ENCODE measurements at places on chromosomes 2 and 18.
A peak's percentile ranks its signal among the peaks of the same experiment; 100 is the strongest.

- DNase-seq = no peak
Observed at GRCh38 chr2:193793914-193794313, 1599.2 kb upstream of the TMEFF2 start.

DNA sequence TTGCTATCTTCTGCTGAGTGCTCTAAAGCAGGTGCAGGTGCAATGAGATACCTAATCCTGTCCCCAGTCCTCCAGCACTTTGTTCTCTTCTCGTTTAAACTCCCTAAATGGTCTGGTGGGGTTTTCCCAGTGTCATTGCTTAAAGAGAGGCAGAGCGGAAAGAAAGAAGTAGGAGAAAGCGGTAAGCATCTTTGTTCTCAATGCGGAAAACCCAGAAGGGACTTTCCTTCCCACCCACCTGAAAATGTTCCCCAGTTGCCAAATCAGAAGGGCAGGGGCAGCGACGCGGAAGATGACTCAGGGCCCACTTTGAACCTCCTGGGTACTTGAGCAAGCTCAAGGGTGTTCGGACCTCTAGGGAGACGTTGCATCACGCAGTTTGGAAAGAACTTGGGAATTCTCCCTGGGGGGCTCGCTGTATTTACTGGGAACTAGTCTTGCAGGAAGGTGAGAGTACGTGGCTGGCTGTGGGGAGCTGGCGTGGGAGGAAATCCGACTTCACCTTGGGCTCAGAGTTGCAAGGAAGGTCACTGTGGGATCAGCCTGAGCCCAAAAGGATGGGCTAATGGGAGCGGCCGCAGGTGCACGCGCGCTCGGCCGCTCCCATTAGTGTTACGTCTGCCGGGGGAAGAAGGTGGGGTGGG lies 589 bp upstream of the SGPP2 start:
- peak; percentile 23 for DNase-seq

GRCh38 chr18:21181766-21182165 lies 60.3 kb upstream of the GREB1L start:
- DNase-seq = no peak

DNA sequence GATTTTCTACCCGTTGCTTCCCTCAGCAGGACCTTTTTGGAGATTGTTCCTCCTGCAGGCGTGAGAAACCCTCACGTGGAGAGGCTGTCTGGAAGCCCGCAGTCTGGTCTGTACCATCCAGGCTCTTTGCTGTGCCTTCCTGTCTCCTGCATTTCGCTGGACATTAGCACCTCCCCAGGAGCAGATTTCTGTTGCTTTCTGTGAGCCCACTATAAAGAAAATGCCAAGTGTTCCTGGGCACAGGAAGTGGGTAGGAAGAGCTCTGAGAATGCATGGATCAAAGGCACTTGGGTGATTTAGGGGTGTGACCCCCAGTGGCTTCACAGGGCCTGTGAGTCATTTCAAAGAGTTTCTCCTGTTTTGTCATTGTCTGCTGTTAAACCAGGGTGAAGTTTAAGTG lies 27.3 kb downstream of the SPTBN1 start:
- no peak for DNase-seq

DNA sequence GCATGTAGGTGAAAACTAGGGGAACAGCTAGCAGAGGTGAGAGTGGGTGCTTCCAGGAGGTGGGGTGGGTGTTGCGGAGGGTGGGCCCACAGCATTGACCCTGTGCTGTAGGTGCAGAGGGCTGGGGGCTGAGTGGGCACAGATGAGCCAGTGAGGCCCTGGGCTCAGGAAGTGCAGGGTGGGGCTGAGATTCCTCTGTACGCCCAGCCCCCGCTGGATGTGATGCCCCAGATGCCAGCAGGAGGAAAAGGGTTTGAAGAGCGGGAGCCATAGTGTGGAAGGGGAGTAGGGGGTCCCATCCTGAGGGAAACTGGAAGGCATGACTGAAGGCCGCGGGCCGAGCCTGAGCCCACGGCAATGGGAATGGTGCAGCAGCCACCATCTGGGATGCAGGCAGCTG lies 14.1 kb upstream of the OTOS start:
- no peak for DNase-seq

GRCh38 chr2:17539611-17540092 lies 844 bp upstream of the VSNL1 start:
- no peak for DNase-seq

- no peak for DNase-seq
Observed at GRCh38 chr18:316393-316792, 48.5 kb upstream of the THOC1 start.

GRCh38 chr2:138536740-138537139 lies 35.2 kb downstream of the SPOPL start:
- no peak for DNase-seq

DNA sequence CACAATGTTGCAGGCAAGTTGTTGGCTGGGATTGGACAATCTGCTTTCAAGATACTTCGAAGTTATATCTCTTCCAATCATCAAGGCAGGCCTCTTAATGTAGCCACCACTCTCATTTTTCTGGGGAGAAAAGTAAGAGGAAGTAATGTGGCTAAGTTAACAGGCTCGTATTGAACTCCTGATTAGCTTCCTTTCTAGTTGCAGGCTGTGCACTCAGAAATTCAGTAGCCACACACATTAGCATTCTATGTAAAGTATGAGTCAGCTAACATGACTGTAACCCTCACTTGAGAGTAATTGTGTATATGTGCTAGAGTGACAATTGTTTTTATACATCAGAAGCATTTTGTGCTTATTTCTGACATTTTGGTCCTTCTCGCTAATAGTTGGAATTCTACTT lies 3.3 kb downstream of the TWSG1 start:
- no peak for DNase-seq

DNA sequence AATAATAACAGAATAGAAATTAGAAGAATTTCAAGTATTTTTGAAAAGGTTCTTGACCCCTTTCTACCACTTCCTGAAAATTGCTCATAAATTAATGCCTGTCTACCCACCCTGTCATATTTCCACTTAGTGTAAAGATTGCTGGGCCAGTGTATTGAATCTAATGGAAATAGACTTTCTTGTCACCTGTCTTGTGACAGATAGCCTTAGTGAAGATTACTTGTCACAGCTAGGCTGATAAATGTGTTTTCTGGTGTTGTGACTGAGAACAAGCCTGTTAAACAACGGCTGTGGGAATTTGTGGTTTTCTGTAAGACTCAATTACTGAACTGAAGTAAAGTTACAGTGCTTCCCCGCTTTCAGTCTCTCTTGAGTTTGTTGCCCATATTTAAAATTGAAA lies 37.0 kb downstream of the PIK3C3 start:
- no peak for DNase-seq

GRCh38 chr2:67522148-67522547 lies 125.0 kb downstream of the ETAA1 start:
- no peak for DNase-seq

- DNase-seq = no peak
Observed at GRCh38 chr2:26569216-26570082, 71.7 kb downstream of the CIB4 start.

GRCh38 chr18:519019-519879 lies 18.7 kb upstream of the COLEC12 start:
- peak; percentile 27 for DNase-seq

GRCh38 chr2:147500229-147500628 lies 344.6 kb upstream of the ACVR2A start:
- no peak for DNase-seq

GRCh38 chr18:55781481-55781957 lies 193.5 kb upstream of the TCF4 start:
- DNase-seq = peak; percentile 48

DNA sequence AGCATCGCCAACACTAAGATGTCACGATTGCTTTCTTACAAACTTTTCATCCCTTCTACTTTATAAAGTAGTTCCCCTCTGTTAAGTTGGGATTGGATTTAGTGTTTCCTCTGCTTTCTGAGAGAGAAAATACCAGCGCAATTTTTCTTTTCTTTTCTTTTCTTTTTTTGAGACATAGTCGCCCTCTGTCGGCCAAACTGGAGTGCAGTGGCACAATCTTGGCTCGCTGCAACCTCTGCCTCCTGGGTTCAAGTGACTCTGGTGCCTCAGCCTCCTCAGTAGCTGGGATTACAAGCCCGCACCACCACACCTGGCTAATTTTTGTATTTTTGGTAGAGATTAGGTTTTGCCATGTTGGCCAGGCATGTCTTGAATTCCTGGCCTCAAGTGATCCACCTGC lies 9.0 kb downstream of the RELCH start:
- no peak for DNase-seq

GRCh38 chr2:187461294-187462261 lies 13.5 kb upstream of the CALCRL start:
- no peak for DNase-seq

DNA sequence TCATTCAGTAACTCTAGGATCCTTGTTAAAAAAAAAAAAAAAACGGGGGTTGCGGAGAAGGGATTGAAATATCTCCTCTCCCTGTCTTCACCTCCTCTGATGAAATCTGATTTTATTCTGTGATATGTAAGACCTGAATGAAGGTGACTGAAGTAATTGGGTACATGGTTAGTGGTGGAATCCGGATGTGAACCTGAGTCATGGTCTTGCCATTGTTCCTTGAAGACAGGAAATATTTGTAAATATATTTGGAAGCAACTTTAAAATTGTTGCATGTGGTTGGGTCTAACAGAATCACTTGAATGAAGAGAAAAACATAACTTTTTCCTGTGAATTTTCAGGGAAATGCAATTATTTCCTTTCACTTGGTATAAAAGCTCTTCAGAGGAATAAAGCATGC lies 3.0 kb upstream of the IL1A start:
- no peak for DNase-seq

DNA sequence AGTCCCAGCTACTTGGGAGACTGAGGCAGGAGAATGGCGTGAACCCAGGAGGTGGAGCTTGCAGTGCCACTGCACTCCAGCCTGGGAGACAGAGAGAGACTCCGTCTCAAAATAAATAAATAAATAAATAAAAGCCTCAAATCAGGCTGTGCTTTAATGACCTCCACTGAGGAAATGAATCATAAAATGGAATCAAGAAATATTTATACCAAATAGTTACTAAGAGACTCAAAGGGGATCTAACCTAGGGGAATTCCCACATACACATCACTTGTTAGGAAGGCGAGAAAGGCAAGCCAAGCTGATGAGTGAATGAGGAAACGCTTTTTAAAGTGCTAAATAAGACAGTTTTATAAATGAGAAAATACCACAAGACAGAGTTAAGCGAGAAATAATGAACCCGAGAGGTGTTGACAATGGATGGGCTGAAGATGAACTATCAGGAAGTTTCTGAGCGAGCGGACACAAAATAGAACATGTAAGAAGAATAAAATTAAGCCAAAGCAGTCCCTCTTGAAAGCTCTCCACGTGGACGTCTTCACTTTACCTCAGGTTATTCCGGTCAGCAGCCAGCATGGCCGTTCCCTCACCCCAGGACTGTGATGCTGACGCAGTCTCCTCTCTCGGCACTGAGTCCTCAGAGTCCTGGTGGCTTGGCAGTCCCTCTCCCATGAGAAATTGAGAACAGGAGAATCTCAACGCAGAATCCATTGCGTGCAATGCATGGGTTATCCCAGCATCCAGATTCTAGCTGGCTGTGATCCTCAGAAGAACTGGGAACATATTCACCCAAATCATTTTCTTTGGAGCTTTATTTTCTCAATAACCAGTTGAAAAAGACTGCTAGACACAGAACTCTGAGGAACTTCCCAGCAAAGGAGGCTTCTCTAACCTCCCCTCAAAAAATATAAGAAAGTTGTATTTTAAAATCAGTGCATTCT lies 22.3 kb downstream of the PXDN start:
- DNase-seq = no peak

GRCh38 chr2:8558096-8558495 lies 123.8 kb upstream of the ID2 start:
- DNase-seq = no peak

DNA sequence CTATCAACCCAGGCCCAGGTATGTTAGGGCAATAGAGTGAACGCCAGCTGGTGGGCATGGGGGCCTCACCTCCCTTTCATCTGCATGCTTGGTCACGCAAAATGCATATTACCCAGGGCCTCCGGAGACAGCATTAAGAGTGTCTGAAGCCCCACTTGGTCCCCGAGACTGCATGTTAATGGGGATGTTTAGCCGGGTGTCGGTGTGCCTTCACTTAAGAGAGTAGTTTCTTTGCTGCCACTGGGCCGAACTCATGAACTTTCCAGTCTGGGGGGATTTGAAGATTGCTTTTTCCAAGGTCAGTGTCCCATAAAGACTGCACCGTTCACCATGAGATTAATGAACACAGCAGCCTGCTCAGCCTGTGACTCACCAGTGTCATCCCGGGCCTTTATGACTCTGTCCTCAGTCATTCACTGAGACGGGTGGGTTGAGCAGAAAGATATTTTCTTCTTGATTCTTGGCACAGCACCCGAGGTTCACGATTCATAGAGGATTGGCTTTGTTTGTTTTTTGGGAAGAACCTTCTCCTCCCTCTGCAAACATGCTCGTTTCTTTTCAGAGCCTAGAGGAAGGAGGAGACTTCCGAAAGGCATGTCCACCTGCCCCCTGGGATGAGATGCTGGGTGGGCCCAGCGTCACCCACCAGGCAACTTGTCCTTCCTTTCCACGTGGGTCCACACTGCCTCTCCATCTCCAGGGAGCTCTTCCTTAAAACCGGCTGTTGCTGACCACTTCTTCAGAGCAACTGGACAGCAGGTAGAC lies 199.1 kb downstream of the GLI2 start:
- DNase-seq = no peak

DNA sequence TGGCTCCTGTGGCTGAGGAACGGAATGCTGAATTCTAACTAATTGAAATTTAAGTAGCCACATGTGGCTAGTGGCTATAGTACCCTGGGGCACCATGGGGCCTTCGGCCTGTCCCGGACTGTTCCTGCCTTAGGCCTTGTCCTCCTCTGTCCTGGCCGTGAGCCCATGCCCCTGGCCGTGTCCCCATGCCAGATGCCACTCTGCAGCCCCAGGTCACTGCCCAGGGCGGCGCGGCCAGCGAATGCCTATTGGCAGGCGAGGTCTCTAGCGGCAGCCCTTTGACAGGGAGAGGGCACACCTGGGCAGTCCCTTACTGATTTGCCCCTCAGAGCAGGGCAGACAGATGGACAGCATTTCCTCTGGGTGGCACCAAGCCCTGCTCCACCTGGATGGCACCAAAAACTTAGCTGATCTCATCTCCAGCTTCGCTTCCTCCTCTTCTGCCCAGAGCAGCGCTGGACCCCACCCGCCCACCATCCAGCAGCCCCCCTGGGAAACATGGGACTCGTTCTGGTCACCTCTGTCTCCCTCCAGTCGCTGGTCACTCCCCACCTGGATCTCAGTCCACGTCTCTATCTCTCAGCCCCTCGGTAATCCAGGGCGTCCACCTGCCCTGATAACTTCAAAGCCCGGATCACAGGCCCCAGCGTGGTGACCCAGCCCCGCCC lies 1.1 kb upstream of the DGKD start:
- DNase-seq = no peak

- no peak for DNase-seq
Observed at GRCh38 chr2:237517163-237517562, 30.1 kb downstream of the MLPH start.

GRCh38 chr2:11379558-11379957 lies 35.1 kb upstream of the ROCK2 start:
- DNase-seq = no peak

- no peak for DNase-seq
Observed at GRCh38 chr2:85405201-85406059, 4.7 kb downstream of the CAPG start.

DNA sequence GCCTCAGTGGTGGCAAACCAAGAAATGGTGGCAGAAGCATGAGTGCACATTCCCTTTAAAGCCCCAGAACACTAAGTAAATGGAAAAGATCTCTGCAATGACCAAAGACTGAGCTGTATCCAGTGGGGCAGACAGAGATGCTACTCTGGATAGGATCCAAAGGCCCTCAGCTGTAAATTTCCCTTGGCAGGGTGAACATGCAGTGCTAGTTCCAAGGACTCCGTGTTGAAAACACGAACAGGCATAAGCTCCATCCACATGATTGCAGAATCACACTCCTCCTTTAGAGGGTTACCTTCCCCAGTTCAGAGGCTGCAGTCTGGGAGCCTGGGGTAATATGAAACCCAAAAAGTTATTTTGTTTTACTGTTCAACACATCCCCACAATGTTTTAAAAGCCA lies 98.6 kb upstream of the KLF7 start:
- no peak for DNase-seq
